Thyroid gland (tissue), 4 donors: ENCODE measurements at places on chromosomes 3 and 15. TPM values are rescaled to one million over a fixed set of nuclear protein-coding genes. Genes with fewer than 3 reads are reported as not detected.
A peak's percentile ranks its signal among the peaks of the same experiment; 100 is the strongest.

GRCh38 chr15:69724333-69724732, 271.7 kb downstream of the RPLP1 start:
- no peak for DNase-seq

DNA sequence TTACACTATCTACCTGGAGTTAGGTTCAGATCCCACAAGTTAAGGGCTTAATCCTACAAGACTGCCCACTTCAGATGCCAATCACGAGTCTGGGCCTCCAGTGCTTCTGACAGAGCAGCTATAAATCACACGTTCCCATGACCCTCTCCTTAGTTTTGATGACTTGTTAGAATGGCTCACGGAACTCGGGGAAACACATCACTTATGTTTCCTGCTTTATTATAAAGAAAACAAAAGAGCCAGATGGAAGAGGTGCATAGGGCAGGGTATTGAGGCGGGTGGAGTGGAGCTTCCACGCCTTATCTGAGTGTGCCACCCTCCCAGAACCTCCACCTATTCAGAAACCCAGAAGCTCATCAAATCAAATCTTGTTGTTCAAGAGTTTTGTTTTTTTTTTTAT, 170.8 kb downstream of the MOBP start:
- no peak for DNase-seq

ADGRG7 gene
- total RNA-seq: not detected

DAPK2 gene
- total RNA-seq: 55.4 TPM

DNA sequence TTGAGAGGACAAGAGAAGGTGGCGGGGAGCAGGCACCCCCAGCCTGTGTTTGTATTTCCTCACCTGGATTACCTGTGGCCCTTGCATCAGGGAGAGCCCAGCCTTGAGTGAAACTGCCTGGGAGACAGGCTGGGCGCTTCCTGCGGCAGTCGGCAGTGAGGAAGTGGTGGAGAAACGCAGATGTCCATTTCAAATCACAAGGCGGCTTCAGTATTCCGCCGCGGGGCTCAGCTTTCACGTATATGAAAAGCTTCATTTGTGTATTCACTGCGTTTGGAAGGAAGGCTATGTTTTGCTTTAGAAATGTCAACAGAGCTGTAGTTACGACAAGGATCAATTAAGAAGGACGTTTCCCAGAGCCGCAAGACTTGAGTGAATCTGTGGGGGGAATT, 167.4 kb upstream of the CTDSPL start:
- DNase-seq: peak; percentile 63

P2RY1 gene
- 4.0 TPM for total RNA-seq
